ENCODE measurements at places on chromosomes 2 and 18.

DNA sequence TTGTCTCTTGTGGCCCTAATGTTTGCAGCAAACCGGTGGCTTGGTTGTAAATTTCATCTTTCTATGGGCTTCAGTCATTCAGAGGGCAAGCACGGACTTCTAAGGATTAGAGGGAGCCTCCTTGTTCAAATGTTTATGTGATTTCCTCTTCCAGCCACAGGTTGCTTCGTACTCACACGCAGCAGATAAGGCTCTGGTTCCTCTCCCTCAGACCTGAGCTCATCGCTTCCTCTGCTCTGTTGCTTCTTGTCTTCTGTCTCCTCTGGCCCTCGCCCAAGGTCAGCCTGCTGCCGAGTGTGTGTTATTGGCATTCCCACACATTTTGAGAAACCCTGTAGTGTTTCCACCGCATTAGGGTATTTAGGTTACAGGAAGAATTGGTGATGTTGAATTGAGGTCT is 44.0 kb downstream of the MYL12B start:
- no peak for DNase-seq
- no peak overlapping the region for H3K4me3 ChIP-seq
- no peak overlapping the region for H3K27ac ChIP-seq
- H3K27me3 ChIP-seq = peaks cover 1% of the 10 kb centered on the region

- H3K4me3 ChIP-seq = no peak overlapping the region
- no peak for DNase-seq
- no peak overlapping the region for H3K27ac ChIP-seq
These were observed 81.4 kb upstream of the PKDCC start for GRCh38 chr2:41966431-41966893.

GRCh38 chr2:88530081-88530480 is 77.6 kb upstream of the FOXI3 start:
- no peaks in the 10 kb centered on the region for H3K4me1 ChIP-seq
- H3K36me3 ChIP-seq = no peaks in the 10 kb centered on the region
- no peak for DNase-seq
- no peak overlapping the region for H3K4me3 ChIP-seq
- no peak overlapping the region for H3K27ac ChIP-seq

DNA sequence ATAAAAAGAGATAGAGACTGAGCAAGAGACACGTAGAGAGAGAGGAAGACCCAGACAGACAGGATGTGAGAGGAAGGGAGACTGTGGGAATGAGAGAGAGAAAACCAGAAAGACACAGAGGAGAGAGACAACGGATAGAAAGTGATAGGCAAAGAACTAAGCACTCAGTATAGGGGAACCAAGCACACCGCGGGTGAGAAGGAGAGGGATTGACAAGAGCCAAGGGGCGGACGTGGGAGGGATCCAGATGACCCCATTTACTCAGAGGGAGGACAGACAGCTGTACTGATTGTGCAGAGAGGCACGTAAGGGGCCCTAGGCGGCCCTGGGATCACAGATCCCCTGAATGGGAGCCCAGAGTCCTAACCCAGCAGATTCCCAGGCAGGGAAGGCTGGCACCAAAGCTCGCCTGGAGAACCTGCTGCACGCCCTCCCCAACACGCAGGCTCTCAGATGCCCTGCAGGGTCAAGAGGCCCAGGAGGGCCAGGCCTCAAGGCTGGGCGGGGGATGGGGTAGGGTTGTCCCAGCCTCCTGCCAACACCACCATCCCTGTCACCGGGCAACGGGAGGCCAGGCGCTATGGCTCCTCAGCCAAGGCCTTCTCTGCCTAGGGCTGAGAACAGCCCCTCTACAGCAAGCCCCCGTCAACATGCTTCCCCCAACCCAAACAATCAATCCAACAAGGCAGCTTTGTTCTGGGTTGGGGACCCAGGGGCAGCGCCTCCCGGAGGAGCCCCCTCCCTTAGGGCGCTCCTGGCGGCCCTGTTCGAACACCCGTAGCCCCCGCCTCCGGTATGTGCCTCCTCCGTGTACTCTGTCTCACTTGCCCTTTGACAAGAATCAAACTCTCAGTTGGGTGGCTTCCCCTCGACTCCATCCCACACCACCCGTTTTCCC is 579 bp downstream of the LOXL3 start:
- peaks cover 25% of the 10 kb centered on the region for H3K4me1 ChIP-seq
- peak overlapping the region; percentile 89 for H3K4me3 ChIP-seq
- peaks cover 15% of the 10 kb centered on the region for H3K36me3 ChIP-seq
- H3K27ac ChIP-seq = peak overlapping the region; percentile 38
- DNase-seq = no peak

DNA sequence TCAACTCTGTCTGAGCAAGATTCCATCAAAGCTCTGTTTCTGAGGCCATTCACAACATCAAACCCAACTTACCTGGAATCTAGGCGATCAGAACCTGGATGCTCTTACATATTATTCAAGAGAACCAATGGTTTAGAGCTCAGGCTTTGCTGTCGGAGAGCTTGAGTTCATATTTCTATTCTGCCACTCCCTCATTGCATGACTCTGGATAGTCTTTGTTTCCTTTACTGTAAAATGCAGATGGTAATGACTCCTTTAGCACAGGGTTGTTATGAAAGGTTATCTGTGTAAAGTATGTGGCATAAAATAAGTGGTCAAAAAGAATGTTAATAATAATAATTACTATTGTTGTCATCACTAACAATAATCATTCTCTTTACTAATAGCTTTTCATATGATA is 12.6 kb downstream of the RELCH start:
- H3K4me1 ChIP-seq = peaks cover 18% of the 10 kb centered on the region
- H3K36me3 ChIP-seq = no peaks in the 10 kb centered on the region
- no peaks in the 10 kb centered on the region for H3K27me3 ChIP-seq
- H3K27ac ChIP-seq = no peak overlapping the region
